ENCODE measurements at places on chromosomes 6 and 20.
A peak's percentile ranks its signal among the peaks of the same experiment; 100 is the strongest.

- no peak for DNase-seq
These were observed 7.0 kb downstream of the BEND3 start for GRCh38 chr6:107108201-107108890.

DNA sequence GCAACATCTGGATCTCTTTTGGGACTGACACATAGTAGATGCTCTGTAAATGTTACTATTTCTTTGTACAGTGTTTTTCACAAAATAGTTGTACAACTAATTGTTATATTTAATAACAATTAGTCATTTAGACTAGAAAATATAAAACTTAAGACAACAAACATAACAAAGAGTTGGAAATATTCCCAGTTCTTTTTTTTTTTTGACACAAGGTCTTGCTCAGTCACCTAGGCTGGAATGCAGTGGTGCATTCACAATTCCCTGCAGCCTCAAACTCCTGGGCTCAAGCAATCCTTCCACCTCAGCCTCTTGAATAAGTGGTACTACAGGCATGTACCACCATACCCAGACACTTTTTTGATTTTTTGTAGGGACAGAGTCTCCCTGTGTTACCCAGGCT lies 105.8 kb downstream of the UTRN start:
- DNase-seq, result no peak

DNA sequence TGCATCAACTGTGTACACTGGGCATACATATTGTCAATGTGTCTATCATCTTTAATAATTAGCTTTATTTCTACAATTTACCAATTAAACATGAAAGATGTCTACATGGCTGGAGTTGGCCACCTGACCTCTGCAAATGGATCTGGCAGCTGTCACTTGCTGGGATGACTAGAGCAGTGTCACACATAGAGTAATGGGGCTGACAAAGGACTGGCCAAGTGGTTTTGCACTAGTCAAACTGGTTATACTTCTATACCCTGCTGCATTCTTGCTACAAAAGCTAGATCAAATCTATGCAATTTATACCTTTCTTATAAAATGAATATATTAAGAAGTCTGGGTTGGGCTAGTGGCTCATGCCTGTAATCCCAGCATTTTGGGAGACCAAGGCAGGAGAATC lies 99.3 kb downstream of the SESN1 start:
- DNase-seq, result no peak

- DNase-seq, result no peak
These were observed 36.8 kb downstream of the ZMYND8 start for GRCh38 chr20:47319517-47320252.

DNA sequence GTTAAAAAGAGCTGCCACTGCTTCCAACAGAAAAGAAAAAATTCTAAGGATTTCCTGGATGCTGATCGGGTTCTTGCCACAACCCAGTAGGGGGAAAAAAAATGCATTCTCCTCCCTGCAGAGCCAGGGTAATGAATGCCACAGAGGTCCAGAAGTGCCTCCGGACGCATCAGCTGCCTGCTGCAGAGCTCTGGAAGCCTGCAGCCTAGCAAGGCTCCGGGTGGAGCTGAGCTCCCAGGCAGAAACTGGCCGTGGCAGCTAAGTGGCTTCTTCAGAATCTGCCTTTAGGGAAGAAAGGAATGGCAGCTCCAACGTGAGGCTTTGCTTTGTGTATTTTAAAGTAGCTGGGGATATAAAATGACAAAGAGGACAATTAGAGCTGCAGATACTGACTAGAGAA lies 155.0 kb downstream of the CFAP61 start:
- no peak for DNase-seq

DNA sequence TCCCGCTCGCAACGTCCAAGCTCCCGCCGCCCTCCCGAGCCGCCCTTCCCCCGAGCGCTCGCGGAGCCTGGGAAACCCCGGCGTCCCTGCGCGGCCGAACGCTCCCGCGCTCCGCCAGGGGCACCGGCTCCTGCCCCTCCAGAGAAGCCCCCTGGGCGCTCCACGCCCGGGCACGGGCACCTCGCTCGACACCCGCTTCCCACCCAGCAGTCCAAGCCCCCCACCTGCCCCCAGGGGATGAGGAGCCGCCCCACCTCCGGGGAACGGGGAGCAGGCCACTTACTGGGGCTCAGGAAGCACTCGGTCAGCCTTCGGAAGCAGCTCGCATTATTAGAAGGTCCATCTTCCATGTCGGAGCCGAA lies 1.4 kb downstream of the PDE10A start:
- no peak for DNase-seq

GRCh38 chr6:31737991-31738979 lies 1.5 kb upstream of the MSH5 start:
- no peak for DNase-seq

DNA sequence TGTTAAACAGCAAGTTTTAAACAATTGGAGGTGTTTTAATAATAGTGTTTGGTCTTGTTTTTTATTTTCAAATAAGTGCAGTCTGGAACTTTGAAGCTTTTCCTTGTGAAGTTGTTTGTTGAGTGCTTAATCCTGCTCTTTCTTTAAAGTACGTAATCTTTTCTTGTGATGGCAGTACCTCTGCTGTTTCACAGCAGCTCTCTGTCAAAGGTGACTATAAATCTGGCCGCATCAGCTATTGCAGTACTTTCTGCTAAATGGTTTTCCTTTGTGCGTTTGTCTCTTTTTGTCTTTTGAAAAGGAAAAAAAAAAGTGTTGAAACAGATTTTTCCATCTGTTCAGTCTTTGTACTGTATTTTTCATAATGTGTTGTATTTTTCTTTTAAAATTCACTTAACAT lies 12.7 kb downstream of the STXBP5 start:
- DNase-seq, result no peak

DNA sequence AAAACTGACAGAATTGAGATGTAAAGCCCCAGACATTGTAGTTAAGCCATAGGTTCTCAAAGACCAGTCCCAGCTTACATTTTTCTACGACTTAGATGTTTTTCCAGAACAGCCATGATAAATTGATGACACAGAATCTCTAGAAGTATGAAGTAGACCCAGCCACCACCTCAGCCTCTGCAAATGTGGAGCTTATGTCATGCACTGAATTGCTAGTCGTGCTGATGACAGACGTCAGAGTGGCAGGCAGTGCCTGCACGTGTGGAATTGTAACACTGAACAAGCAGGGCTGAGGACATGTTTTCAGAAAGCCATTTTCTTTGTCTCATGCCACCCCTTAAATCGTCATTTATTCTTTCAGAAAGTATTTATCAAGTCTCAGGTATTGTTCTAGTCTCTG lies 72.4 kb upstream of the TMEM181 start:
- DNase-seq, result no peak

DNA sequence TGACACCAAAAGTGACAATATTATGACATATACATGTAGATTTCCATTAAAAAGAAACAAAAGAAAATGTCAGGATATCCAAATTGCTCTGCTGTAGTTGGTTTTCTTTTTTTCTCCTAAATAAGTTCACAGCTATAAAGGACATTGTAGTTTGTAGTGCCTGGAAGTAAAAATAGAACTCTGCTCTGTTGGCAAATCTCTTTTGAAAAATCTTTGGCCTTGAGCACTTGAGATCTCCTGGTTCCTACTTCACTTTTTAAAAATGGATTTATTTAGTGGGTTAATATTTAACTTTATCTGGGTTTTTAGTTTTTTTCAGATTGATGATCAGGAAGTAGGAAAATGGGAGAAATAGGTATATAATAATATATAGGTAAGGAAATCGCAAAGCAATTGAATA lies 52.9 kb downstream of the AFDN start:
- no peak for DNase-seq

- DNase-seq, result no peak
These were observed 57.6 kb downstream of the MEP1A start for GRCh38 chr6:46850792-46851191.

DNA sequence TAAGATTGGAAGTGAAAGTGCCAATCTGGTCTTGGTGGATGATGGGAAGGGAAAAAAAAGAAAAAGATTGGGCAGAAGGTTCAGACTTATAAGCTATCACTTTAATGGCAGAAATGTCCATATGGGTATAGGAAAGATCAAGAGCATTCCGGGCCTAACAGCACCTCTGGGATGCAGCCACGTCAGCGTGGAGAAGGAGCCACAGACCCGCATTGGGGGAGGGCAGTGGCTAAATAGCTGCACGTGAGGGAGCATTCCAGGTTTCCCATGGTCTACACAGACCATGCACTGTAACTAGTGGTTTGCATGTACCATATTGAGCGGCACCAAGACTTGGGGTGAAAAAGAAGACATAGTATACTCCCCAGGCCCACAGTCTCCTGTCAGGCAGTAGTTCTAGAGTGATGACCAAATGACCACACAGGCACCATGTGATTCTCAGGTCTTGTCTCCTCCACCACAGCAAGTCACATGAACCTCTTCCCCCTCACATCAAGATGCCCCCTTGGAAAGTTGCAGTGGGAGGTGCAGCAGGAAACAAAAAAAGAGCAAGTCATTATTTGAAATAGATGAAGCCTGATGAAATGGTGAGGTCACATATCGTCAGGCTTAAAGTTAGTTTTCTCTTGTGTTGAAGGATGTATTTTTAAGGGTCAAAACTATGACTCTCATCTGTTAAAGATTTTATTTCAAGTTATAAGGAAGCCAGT lies 94.4 kb upstream of the TNFAIP3 start:
- no peak for DNase-seq

DNA sequence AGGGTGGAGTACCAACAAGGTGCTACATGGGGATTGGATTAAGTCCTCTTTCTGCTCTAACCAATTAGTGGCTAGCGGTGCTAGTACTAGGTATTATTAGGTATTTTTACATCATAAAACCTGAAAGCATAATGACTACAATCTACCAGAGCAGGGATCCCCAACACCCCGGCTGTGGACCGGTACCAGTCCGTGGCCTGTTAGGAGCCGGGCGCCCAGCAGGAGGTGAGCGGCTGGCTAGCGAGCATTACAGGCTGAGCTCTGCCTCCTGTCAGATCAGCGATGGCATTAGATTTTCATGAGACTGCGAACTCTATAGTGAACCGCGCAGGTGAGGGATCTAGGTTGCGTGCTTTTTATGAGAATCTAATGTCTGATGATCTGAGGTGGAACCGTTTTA lies 9.1 kb upstream of the CD40 start:
- DNase-seq, result no peak

GRCh38 chr20:63281742-63282665 lies 9.4 kb downstream of the ARFGAP1 start:
- no peak for DNase-seq

DNA sequence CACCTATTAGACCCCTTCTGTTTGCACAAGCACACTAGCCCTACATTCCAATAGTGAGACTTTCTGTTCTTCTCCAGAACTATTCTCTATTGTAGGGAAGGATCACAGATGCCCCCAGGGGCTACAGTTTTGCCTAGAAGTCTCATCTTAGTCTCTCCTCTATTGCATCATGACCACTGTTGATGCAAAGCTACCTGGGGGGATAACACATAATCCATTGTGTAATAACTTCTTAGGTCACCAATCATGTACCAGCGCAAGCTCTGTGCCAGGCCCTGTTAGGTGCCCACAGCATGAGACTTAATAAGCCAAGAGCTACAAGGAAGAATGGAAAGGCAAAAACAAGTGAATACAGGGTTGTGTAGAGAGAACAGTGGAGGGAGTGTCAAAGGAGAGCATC lies 98.1 kb upstream of the TNFAIP3 start:
- no peak for DNase-seq

DNA sequence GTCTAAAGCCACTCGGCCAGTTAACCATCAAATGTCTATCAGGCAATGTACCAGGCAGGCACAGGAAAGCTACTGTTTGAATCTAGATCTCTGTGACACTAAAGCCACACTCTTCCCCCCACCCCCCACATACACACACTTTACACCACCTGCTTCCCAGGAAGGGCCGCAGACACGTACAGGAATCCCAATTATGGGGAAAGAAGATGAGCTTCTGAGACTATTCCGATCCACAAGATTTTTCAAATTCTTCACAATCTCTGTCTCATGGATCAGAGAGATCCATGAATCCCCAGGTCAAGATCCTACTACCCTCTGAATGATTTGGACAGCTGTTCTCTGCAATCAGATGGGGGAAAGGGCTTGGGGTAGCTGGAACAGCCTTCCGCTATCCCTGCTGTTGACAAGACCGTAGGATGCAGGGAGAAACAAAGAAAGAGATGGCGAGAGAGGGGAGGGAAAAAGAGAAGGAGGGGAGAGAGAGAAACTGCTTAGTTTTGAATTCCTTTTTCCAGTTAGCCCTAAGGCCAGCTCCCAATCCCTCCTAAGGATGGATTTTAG lies 25.4 kb upstream of the RIMS4 start:
- DNase-seq, result no peak

- DNase-seq, result no peak
These were observed 28.9 kb downstream of the ASIP start for GRCh38 chr20:34269996-34270627.

- DNase-seq, result no peak
These were observed 392.1 kb upstream of the HSF2 start for GRCh38 chr6:122007339-122007738.

DNA sequence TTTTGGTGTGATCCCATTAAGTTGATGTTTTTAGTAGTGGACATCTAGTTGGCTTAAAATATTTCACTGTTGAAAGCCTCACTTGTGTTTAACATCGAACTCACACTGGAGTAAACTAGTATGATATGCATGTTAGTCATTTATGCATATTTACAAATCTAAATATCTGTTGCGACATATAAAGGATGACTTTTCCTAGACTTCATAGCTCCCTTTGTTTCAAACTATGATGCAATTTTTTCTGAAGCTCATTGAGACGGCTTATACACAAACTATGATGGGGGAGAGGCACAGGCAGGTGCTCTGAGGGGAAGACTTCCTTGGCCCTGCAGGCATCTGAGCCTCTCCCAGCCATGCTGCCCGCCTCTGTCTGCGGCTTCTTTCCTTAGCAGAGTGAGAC lies 11.8 kb upstream of the FOXC1 start:
- peak; percentile 27 for DNase-seq

DNA sequence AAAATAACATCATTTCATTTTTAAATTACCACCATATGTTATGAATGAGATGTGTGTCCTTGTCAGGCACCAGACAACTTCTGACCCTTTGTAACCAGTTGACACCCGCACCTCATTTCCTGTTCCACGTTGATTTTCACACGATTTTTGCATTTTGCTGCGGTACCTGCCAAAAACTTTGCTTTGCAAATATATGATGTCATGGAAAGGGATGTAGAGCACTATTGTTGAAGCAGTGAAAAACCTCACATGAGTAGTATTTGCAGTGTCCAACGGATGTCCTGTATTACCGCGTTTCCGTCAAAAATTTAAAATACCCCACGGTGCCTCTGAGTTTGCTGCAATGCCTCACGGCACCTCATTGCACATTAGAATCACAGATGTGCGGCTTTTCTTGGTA lies 115.6 kb downstream of the MTHFD1L start:
- no peak for DNase-seq

- DNase-seq, result no peak
These were observed 83.2 kb upstream of the FOXC1 start for GRCh38 chr6:1526398-1527072.

- DNase-seq, result no peak
These were observed 159.4 kb downstream of the QRSL1 start for GRCh38 chr6:106788761-106789160.

DNA sequence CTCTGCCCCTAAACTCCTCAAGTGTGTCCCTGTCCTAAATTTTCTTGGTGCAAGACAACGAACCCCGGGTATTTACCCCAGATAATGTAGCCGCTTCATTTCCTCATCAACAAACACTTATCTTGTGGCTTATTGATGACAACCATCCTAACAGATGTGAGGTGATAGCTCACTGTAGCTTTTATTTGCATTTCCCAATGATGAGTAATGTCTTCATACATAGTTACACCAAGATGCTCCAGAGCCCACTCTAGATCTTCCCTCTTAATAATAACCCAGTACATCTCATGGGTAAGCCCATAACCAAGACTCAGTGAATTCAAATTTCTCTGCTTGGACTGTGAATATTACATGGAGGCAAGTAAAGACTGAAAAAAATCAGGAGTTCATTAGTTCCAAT lies 48.2 kb upstream of the BEND6 start:
- no peak for DNase-seq

GRCh38 chr6:139695361-139695760 lies 320.9 kb upstream of the CITED2 start:
- DNase-seq, result no peak
